ENCODE measurements at places on chromosomes 16 and 17.

DNA sequence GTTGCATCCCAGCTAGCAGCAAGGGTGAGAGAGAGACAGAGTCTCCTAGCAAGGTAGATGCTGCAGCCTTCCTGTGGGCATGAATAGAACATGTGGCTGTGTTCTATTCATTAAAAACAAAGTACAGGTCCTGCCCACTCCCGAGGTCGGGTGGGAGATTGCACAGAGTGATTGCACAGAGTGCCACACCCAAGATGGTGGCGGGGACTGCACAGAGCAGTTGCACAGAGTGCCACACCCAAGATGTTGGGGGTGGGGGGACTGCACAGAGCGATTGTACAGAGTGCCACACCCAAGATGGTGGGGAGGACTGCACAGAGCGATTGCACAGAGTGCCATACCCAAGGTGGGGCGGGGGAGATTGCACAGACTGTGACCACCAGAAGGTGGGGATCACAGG is 410.8 kb upstream of the EEF2KMT start:
- DNase-seq = no peak

DNA sequence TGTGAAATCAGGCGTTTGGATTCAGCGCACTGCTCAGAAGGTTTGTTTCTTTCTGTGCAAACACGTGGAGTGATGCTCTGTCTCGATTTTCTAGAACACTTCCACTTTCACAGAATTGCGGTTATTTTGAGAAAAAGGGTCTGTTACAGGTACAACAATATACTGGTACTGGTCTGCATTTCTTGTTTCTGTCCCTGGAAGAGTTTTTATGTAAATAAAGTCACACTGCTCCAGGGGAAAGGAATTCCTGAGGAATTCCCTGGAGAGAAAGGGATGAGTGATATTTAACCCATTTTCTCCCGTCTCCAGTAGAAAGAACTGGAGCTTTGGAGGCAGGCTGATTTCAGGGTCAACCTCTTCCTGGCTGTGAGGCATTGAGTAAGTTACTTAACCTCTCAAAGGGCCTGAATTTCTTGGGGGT is 16.2 kb upstream of the RMI2 start:
- DNase-seq = peak; percentile 71

- no peak for DNase-seq
These were observed 372.5 kb downstream of the CDH11 start for GRCh38 chr16:64749346-64749745.

- no peak for DNase-seq
These were observed 18.5 kb upstream of the TMIGD1 start for GRCh38 chr17:30352240-30352814.

- DNase-seq = no peak
These were observed 4.5 kb downstream of the NPTX1 start for GRCh38 chr17:80471922-80472321.

DNA sequence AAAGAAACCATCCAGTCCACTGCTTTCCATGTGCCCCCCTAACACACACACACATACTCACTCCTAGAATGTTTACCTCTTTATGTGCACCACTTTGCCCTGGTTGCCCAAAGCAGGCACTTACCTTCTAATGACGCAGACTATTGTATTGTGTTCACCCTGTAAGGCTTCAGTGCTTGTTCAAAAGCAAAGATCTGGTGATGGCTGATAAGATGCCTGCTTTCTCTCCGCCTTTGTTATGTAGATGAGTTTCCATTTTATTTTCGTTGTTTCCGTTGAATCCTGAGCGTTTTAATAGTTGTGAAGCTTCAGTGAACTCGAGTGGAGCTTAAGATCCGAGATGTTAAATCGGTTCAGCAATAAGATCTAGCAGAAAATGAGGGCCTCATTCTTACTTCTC is 452.7 kb downstream of the TMEM114 start:
- DNase-seq = no peak

DNA sequence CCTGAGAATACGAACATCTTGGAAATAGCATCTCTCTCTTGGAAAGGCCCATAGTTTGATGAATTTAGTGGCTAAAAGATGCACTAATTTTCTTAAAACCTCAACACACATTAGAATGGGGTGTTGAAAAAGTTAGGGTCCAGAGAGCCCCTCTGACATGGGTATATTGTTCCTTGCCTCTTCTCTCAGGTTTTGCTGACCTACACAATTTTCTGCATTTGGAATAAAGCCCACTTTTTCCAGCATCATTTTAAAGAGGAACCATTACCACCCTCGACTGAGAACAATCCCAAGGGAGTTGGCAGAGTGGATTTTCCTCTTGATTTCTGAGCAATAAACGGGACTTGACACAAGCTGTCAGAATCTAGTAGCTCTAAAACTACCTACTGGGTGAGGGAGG is 156.1 kb downstream of the PMP22 start:
- no peak for DNase-seq

All from EH (cell line).